Endodermal cell (in vitro differentiated cells): ENCODE measurements at places on chromosomes 16 and 17. TPM values are rescaled to one million over a fixed set of nuclear protein-coding genes. Genes with fewer than 3 reads are reported as not detected.

DNA sequence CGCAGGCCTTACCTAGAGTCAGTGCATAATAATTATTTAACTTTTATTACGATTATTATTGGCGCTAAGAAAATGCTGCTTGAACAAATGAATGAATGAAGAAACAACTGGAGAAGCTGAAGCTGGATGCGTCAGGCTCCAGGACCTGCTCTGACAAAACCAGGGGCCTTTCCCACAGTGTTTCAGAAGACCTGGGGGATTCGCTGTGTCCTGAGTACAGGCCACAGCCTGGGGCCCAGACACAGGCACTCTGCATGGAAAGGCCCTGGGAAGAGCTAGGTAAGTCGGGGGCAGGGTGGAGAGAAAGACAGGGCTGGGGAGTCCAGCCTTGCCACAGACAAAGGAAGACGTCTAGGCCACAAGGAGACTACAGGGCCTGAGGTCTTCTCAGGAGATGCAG, 226.1 kb downstream of the ZNF423 start:
- peaks cover 5% of the 10 kb centered on the region for H3K36me3 ChIP-seq
- H3K27ac ChIP-seq, result no peak overlapping the region
- no peaks in the 10 kb centered on the region for H3K27me3 ChIP-seq
- no peak for DNase-seq

- no peaks in the 10 kb centered on the region for H3K36me3 ChIP-seq
- DNase-seq, result no peak
- no peaks in the 10 kb centered on the region for H3K4me1 ChIP-seq
- no peak overlapping the region for H3K27ac ChIP-seq
- H3K27me3 ChIP-seq, result no peaks in the 10 kb centered on the region
- no peak overlapping the region for H3K4me3 ChIP-seq
Measured at GRCh38 chr16:21023509-21024202, 123.1 kb downstream of the LYRM1 start.

The SPECC1 gene
- total RNA-seq, result 47.8 and 48.7 TPM in 2 replicates

The EVPL gene
- total RNA-seq, result 0.20 to 0.42 TPM (median 0.31 TPM) in 3 replicates

- H3K27ac ChIP-seq, result no peak overlapping the region
- peak; percentile 42 for DNase-seq
- H3K4me1 ChIP-seq, result peaks cover 19% of the 10 kb centered on the region
- no peaks in the 10 kb centered on the region for H3K36me3 ChIP-seq
- no peak overlapping the region for H3K4me3 ChIP-seq
- H3K27me3 ChIP-seq, result no peaks in the 10 kb centered on the region
Measured at GRCh38 chr17:78717431-78717980, 64.6 kb downstream of the CYTH1 start.

GRCh38 chr17:41052566-41052965, 2.5 kb downstream of the KRTAP2-2 start:
- H3K27ac ChIP-seq, result no peak overlapping the region
- no peak for DNase-seq
- no peaks in the 10 kb centered on the region for H3K4me1 ChIP-seq
- H3K36me3 ChIP-seq, result no peaks in the 10 kb centered on the region
- H3K27me3 ChIP-seq, result no peaks in the 10 kb centered on the region

The FAM83G gene
- total RNA-seq, result 25.5 to 29.0 TPM (median 27.0 TPM) in 3 replicates

DNA sequence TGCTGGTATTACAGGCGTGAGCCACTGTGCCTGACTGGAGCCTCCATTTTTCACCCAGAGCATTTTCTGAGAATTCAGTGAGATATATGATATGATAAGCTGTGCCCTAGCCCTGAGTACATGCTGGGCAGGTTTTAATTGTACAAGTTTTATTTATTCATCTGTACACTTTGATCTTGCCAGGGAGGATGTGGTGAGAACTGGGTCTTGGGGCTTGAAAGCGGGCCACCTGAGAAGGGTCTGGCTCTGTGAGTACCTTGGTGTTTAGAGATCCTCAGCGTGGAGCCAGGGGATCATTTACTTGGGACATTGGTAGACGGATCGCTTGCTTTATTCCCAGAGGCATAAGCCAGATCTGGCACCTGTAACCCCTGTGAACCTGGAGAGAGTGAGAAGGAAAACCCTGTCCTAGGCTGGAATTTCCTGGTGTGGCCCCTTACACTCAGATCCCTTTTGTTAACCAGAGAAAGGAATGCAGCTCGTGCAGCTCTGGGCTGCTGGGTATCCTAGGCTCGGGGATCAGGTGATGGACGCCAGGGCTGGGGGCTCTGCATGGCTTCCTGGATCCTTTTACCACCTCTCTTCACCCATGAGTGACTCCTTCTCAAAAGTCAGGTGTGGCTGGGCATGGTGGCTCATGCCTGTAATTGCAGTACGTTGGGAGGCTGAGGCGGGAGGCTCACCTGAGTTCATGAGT, 91.9 kb downstream of the ABCC1 start:
- H3K4me3 ChIP-seq, result no peak overlapping the region
- peaks cover 44% of the 10 kb centered on the region for H3K36me3 ChIP-seq
- H3K4me1 ChIP-seq, result no peaks in the 10 kb centered on the region
- H3K27ac ChIP-seq, result no peak overlapping the region
- DNase-seq, result peak; percentile 73

DNA sequence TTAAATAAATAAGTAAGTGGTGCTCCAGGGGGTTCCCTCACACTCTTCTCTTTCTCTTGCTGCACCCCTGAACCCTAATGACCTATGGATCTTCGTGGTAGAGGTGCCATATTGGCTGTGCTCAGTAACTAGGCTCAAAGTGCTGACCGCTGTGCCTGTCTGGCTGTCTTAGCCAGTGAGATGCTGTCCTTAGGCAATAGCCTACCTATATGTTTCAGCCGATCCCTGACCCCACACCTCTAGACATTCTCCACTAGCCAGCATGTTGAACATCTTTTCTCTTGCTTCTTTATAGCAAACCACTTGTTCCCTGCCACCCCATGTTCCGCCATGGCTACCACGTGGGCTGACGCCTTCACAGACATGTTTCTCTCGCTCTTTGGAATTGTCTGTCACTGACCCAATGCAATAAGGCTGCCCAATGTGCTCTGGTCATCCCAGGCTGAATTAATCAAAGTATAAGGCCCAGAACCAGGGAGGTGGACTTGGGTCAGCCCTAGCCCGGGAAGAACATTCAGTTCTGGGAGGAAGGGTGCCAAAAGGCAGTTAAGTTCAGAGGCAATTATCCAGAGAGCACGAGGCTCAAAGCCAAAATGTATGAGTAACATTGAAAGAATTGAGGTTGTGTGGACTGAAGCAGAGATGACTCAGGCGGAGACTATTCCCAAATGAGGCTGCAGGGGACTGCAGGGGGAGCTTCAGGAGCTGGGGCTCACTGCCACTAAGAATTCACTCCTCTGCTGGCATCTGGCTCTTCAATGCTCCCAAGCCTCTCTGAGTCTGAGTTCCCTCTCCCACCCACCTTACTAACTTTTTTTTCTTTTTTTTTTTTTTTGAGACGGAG, 28.7 kb upstream of the TNRC6A start:
- H3K27me3 ChIP-seq, result no peaks in the 10 kb centered on the region
- H3K36me3 ChIP-seq, result no peaks in the 10 kb centered on the region
- H3K4me1 ChIP-seq, result no peaks in the 10 kb centered on the region
- H3K4me3 ChIP-seq, result no peak overlapping the region
- DNase-seq, result peak; percentile 80

The CLDN7 gene
- total RNA-seq, result 142 to 193 TPM (median 154 TPM) in 3 replicates

The SMIM5 gene
- total RNA-seq, result 0.40 TPM in 1 of 2 replicates, not detected in the other

GRCh38 chr16:8846401-8846932, 22.3 kb downstream of the CARHSP1 start:
- no peaks in the 10 kb centered on the region for H3K27me3 ChIP-seq
- no peaks in the 10 kb centered on the region for H3K4me1 ChIP-seq
- no peak overlapping the region for H3K4me3 ChIP-seq
- H3K27ac ChIP-seq, result no peak overlapping the region
- no peak for DNase-seq
